A673 (cell line): ENCODE measurements at places on chromosomes 16 and 17. TPM values are rescaled to one million over a fixed set of nuclear protein-coding genes. Genes with fewer than 3 reads are reported as not detected.
A peak's percentile ranks its signal among the peaks of the same experiment; 100 is the strongest.

The CACNA1H gene
- total RNA-seq, result 19.7 and 25.0 TPM in 2 replicates

The BAIAP3 gene
- 2.0 and 3.7 TPM in 2 replicates for total RNA-seq

The LLGL1 gene
- 30.2 and 39.8 TPM in 2 replicates for total RNA-seq

The FAM171A2 gene
- total RNA-seq, result 12.8 and 14.9 TPM in 2 replicates

The NPIPB13 gene
- 9.3 and 14.2 TPM in 2 replicates for total RNA-seq

The ZNF276 gene
- 37.2 and 37.3 TPM in 2 replicates for total RNA-seq

The TP53TG3B gene
- not detected in 2 replicates for total RNA-seq

DNA sequence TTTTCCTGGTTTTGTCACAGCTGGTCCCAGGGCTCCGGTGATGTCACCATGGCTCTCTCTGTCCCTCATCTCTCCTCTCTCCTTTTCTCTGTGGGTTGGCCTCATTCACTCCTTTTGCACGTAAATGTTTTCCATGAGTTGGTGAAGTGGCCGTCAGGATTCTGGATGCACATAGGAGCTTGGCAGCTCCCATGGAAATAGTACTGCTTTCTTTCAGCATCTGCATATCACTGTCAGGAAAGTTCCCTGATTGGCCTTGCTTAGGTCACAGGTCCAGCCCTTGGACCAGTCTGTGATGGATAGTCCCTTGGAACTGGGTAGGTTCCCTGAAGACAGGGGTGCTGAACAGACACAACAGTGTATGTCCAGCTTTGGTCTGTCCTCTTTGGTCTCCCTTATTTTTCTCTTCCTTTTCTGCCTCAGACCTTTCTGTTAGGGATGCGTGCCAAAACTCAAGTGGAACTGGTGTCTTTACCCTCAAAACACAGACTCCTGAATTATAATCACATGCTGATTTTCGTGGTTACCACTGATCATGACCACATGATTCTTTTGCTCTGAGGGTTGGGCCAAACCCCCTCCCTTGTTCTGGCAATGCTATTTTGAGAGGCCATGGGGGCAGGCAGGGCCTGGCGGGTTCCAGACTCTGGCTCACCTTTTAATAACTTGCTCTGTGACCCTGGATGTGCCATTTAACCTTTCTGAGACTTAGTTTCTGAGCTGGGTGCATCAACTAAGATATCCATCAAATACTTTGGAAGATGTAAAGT lies 99.0 kb downstream of the MSI2 start:
- no peak for DNase-seq

DNA sequence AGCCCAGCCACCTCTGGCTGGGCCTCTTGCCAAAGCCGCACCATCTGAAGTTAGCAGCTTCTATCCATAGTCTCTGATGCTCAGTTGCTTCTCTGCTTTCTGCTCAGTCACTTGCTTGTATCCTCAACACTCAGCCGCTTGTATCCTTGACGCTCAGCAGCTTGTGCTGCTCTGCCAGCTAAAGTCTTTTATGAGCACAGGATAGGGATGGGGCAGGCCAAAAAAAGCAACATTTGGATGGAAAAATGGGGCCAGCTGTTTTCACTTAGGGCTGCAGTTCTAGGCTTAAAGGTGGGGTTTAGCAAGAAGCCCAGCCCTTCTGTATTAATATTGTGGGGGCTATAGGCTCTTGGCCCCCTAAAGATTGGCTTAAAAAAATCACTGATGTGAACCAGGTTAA lies 739.4 kb downstream of the CDH8 start:
- no peak for DNase-seq

DNA sequence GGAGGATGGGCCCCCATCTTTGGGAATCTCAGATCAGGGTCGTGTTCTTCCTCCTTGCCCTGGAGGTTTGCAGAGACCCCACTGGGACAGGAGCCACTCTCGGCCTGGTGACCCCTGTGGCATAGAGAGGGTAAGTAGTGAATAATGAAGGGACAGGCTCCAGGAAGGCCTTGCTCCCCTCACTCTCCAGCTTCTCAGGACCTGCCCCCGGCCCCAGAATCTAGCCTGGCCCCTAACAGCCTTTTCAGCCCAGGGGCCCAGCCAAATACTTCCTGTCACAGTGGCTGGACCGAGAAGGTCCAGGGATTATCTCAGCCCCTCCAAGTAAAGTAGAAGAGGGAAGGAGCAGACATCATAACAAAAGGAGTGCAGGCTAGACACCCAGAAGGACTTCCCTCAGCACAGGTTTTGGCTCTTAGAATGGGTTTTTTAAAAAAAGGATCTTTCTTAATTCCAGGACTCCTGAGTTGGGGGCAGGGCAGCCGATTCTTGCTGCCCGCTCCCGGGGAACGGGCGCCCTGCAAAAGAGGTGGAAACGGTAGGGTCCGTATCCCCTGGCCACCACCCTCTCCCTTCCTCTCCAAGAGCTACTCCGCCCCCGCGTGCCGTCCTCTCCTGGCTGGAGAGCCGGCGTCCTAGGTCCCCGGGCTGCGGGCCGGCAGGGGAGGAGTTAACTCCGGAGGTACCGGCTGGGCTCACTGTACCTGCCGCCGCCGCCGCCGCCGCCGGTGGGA lies 559 bp upstream of the NXPH3 start:
- DNase-seq, result no peak

DNA sequence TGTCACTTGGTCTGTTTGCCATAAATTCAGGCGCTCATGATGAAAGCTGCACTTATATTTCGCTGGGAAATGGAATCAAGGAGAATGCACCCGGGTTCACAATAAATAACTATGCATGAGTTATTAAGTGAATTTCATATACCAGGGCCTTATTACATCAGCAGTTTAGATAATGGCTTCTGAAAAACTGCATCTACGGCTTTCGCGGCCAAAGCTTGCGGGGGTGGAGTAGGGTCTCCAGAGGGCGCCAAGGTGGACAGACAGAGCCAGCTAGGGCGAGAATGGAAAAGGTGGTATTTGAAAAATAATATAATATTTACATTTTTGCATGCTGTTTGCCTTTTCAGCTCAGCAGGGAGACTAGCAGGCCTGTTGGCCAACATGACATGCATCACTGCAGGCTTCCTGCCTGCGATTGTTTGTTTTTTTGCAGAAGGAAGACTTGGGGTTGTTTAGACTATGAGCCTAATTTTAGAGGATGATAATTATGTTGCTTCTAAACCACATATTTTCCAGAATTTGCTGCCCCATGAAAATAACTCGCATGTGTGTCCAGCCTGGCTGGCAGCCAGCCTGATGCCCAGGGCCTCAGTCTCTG lies 173.8 kb upstream of the IRX3 start:
- DNase-seq, result no peak

GRCh38 chr17:17940441-17940911 lies 31.7 kb downstream of the TOM1L2 start:
- DNase-seq, result peak; percentile 59

DNA sequence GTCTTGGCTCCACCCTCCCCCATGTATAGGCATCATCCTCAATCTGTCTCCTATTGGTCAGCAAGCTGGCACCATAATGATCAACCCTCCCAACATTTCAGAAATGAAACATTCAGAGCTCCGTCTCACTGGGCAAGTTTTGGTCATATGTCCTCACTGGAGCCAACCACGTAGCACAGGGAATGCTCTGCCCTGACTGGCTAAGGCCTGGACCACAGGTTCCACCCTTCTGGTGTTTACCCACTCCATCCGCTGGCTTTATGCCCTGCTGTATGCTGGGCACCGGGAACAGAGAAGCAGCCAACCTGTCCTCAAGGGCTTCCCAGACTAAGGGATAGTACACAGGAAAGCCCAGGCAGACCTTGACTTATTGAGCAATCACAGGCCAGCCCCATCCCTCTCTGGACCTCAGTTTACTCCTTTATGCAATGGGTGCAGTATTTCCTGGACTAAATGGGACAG lies 20.5 kb downstream of the MYO15A start:
- DNase-seq, result peak; percentile 33

DNA sequence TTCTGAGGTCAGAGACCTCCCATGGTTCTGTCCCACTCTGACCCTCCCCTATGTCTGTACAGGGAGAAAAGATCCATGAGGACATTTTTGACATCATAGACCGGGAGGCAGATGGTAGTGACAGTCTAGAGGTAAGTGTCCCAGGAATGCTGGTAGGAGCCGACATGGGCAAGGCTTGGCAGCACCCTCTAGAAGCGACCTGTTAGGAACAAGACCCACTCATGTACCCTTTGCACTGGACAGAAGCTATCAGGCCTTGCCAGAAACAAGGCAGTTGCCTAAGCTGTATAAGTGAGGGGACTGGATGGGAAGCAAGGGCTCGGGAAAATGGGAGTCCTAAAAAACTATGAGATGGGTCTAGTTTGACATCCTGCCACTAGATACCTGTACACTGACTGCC lies 2.5 kb downstream of the TUBG1 start:
- DNase-seq, result no peak

DNA sequence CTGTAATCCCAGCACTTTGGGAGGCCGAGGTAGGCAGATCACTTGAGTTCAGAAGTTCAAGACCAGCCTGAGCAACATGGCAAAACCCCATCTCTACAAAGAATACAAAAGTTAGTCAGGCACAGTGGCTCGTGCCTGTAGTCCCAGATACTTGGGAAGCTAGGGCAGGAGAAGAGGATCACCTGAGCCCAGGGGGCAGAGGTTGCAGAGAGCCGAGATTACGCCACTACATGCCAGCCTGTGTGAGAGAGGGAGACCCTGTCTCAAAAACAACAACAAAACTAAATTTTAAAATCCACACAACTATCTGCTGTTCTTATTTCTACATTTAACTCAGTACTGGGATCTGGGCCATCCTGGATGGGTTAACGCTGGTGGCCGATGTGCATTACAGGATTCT lies 41.2 kb upstream of the ARL6IP1 start:
- DNase-seq, result no peak

- peak; percentile 58 for DNase-seq
These were observed 7.5 kb downstream of the POLR2C start for GRCh38 chr16:57469917-57470470.

DNA sequence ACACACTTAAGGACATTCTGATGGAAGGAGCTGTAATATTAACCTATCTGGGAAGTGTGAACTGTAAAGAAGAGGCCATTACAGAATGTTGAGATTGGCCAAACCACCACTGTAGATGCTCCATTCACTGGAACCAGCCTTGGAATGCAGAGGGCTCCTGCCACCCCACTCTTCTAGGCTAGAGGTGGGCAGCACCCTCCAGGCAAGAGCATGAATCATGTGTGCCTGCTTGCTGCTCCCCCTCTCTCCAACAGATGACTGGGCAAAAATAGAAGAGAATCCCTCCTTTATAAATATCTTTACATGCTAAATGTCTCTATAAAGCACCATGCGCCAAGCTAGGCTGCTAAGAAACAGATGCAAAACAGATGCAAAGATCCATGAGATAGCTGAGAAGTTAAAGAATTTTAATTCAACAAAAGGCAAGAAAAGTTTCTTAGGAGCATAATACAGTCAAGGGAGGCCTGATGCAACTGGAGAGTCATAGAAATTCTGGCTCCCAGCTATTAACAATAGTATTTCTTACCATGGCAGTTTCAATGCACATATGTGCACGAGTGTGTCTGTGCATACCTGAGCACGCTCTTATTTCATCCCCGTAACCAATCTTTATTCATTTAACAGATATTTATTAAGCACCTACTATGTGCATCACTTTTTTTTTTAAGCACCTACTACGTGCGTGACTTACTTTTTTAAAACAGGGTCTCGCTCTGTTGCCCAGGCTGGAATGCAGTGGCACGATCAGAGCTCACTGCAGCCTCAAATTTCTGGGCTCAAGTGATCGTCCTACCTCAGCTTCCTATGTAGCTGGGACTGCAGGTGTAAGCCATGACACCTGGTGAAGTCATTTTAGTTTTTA lies 53.6 kb downstream of the GRIN2A start:
- no peak for DNase-seq

DNA sequence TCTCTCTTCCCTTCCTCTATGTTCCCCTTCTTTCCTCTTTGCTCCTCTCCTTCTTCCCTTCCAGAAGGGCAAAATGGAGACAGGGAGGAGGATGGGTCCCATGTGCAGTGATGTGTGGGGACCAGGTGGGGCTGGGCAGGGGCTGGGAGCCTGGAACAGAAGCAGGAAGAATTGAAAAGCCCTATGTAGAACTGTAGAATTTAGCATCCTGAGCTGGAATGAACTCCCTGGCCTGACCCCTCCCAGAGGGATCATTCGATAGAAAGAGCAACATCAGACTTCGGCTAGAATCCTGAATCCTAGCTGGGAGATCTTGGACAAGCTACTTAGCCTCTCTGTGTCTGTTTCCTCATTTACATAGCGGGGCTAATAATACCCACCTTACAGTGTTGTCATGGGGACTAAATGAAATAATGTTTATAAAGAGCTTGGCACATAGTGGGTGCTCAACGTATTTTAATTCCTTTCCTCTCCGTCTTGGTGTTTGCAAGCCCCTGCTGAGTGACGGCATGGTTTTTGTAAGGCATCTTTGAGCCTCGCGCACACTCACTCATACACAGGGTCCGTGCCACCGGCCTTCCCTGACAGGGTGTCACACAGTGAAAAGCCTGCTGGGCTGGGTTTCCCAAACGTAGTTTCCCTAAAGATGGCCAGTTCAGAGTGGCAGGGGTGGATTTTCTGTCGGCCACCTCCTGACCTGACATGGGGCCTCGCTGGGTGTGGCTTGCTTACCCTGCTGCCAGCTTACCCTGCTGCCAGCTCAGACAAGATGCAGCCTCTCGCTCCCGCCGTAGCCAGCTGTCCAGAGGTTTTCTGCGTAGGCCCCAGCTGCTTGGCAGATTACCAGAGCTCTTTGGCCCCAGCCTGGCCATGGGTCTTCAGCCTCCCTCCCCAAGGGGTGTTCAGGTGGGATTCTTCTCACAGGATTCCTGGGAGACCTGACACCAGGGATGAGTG lies 6.1 kb upstream of the ARHGAP23 start:
- DNase-seq, result no peak

GRCh38 chr16:50093607-50094539 lies 28.1 kb downstream of the HEATR3 start:
- DNase-seq, result peak; percentile 71

DNA sequence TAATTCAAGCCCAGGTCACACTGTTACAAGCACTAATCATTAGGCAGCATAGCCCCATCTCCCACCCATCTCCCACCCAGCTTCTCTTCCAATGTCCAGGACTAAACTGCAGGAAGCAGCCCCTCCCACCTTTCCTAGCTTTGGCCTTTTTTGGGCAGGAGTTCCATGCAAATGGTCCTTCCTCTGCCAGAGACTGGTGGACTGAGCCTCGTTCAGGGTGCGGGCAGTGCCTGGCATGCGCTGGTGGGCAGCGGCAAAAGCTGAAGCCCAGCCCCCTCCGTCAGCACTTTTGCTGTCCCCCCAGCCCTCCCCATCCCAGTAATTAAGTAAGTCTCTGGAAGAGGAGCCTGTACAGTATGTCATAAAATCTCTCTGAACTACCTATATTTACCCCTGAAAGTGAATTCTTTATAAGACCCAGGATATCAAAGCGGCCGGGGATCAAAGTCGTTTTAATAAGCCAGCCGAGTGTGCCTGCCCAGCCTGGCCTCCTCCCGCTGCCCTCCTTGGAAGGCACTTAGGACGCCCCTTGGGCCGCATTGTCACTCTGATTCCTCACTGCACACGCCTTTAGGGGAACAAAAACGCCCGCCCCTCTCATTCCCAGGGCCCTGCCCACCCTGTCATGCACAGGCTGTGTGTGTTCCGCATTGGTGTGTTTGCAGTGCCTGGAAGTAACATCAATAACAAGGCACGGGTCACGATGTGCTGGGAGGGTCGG lies 109.9 kb downstream of the IRX5 start:
- DNase-seq, result no peak

- no peak for DNase-seq
These were observed 682.4 kb downstream of the TOX3 start for GRCh38 chr16:51864575-51864974.

- DNase-seq, result no peak
These were observed 643.7 kb downstream of the MAF start for GRCh38 chr16:78956859-78957258.

GRCh38 chr17:59666235-59666634 lies 41.0 kb downstream of the PTRH2 start:
- peak; percentile 36 for DNase-seq

- no peak for DNase-seq
These were observed 560 bp upstream of the P2RX1 start for GRCh38 chr17:3916825-3917224.

GRCh38 chr16:74998481-74999218 lies at the start of gene ZNRF1:
TSS of gene ZNRF1 (plus strand) at chr16:74999024. CDS start at chr16:74999672, 648 bp downstream.
- peak; percentile 86 for DNase-seq
